ENCODE measurements at places on chromosomes 11 and 22.

DNA sequence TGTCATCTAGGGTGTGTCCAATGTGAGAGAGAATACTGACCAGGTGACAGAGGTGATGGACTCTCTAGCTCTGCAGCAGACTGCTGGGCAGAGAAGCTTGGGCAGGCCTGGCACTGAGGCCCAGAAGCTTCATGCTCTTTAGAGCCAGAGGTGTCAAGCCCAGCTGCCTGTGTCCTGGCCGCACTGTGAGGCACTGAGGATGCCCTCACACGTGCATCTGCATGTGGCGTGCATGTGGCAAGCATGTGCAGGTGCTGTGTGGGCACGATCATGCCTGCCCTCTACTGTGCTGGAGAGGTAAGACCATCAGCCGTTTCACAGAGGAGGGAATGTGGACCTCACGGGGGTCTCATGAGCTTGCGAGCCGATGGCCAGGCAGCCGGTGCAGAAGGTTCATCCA is 15.8 kb upstream of the TXNRD2 start:
- no peak for DNase-seq

DNA sequence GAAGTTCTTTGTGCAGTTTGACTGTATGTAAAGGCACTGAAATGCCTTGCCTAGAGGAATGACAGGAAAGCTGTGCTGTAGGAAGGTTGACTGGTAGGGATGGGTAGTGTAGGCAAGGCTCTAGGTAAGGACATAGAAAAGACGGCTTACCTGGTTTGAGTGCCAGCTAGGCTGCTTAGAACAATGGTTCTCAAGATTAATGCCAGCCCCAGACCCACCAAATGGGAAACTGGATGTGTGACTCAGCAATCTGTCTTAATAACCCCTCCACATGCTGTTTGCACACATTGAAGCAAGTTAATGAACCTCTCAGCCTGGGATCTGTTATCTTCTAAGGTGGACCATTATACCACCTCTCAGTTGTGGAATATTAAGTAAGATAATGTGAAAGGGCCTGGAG is 3.7 kb downstream of the RPS3 start:
- DNase-seq, result no peak

- no peak for DNase-seq
These were observed 1.4 kb upstream of the KCNJ5 start for GRCh38 chr11:128889657-128890213.

DNA sequence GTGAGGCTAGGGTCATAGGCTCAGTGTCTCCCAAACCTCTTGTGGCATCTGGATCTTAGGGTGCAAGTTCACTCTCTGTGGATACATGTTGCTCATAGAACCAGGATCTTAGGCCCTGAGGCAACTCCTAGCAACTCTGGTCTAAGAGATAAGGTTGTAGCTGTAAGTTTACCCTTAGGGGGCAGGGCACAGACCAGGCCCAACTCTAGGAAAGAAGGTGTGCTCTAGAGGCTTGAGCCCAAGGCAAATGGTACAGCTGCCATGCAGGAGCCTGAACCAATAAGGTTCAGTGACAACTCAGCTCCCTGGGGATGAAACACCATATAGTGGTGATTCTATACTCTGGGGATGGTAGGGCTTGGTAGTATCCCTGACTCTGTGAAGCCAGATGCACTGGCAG is 17.8 kb downstream of the CALCB start:
- DNase-seq, result no peak

- no peak for DNase-seq
These were observed 106.2 kb upstream of the OR4B1 start for GRCh38 chr11:48110509-48110766.

DNA sequence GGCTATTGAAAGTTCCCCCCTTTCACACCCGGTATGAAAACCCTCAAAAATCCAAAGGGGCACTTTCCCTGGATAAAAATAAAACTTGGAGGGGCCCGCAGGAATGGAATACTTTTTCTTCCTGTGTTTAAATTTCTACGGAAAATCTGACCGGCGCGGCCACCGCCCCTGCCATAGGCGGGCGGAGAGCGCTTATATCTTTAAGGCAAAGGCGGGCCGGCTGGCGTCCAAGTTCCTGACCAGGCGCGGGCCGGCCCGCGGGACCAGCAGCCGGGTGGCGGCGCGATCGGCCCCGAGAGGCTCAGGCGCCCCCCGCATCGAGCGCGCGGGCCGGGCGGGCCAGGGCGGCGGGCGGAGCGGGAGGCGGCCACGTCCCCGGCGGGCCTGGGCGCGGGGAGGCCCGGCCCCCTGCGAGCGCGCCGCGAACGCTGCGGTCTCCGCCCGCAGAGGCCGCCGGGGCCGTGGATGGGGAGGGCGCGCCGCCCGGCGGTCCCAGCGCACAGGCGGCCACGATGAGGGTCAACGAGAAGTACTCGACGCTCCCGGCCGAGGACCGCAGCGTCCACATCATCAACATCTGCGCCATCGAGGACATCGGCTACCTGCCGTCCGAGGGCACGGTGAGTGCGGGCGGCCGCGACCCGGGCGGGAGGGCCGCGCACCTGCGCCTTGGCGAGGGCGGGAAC is at the start of gene ANO1:
ANO1 (plus strand) TSS at position 223 of the 686 bp plus-strand sequence; CDS start at position 513, 290 bp downstream.
- no peak for DNase-seq

- no peak for DNase-seq
These were observed 135.6 kb downstream of the CADM1 start for GRCh38 chr11:115368616-115369015.

- no peak for DNase-seq
These were observed 6.1 kb downstream of the FADS1 start for GRCh38 chr11:61810671-61811175.

- DNase-seq, result peak; percentile 91
These were observed 36.5 kb downstream of the GRIK4 start for GRCh38 chr11:120547811-120548681.

DNA sequence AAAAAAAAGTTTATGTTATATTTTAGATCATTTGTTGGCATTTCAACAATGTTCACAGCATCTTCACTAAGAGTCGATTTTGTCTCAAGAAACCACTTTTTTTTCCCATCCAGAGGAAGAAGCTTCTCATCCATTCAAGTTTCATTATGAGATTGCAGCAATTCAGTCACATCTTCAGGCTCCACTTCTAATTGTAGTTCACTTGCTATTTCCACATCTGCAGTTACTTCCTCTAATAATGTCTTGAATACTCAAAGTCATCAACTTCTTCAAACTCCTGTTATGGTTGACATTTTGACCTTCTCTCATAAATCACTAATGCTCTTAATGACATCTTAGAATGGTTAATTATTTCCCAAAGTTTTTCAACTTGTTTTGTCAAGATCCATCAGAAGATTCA is 61.3 kb upstream of the CHORDC1 start:
- DNase-seq, result no peak

DNA sequence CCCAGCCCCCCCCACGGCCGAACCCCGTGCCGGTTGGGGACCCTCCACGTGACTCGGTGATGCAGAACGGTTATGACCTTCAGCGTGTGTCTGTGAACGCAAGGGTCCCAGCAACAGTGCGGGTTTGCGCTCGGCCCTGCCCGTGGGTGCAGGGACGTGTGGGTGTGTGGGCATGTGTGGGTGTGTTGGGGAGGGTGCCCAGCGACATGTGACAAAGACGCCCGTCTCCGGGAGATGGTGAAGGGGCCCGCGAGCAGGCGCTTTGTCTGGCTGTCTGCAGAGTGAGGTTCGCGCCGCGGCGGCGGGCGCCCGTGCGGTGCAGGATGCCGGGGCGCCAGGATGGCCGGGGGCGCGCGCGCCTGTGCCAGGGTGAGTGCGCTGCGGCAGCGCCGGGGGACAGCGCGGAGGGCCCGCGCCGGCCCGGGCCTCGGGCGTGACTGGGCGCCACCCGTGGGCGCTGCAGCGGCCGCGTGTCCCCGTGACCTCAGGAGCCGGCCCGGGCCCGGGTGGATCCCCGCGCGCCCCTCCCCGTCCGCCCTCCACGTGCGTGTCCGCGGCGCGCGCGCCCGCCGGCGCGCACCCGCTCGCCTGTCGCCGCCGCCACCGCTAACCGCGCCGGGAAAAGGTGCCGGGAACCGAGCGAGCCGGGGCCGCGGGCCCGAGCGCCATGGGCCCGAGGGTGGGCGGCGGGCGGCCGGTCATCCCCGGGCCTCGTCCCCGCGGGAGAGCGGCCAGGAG is at the start of gene LRFN4:
LRFN4 (plus strand) TSS at position 569 of the 738 bp plus-strand sequence. CDS start 681 bp downstream, outside the sequence.
- peak; percentile 69 for DNase-seq
